ENCODE measurements at places on chromosomes 12 and 14.

GRCh38 chr14:35365130-35366055 lies 39.2 kb downstream of the NFKBIA start:
- DNase-seq: no peak

DNA sequence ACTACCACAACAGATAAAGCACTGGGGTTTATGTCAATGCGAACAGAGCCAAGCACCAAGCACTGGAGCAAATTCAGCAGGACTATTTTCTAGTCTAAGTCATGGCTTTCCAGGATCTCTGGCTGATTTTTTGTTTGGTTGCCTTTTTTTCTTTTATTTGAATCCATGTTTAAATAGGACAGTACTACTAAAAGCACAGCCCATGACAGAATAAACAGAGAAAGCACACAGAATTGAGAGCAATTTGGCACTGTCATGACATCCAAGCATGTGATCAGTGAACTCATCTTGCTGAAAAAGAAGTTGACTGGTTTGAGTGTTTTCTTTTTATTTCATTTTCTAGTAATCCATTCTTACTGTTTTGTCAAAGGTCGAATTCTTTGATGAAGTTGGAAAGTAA lies 23.1 kb upstream of the RERG start:
- DNase-seq: no peak

- DNase-seq: no peak
Measured at GRCh38 chr12:21780786-21781185, 6.3 kb upstream of the KCNJ8 start.

GRCh38 chr12:54601841-54602240 lies 13.4 kb upstream of the PPP1R1A start:
- DNase-seq: no peak

DNA sequence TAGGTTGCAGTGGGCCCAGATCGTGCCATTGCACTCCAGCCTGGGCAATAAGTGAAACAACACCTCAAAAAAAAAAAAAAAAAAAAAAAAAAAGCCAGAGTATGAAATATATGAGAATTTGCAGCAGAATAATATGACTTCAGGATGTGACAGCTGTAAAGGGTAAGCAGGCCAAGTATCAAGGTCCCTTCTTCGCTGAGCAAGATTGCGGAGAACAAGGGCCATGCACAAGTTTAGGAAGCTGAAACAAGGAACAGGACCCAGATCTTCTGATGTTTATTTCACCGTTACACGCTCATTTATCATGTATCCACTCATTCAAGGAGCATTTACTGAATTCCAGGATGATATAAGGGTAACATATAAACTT lies 659 bp upstream of the FOXJ2 start:
- DNase-seq: no peak

GRCh38 chr14:96303981-96304380 lies 48.0 kb downstream of the BDKRB1 start:
- DNase-seq: no peak

DNA sequence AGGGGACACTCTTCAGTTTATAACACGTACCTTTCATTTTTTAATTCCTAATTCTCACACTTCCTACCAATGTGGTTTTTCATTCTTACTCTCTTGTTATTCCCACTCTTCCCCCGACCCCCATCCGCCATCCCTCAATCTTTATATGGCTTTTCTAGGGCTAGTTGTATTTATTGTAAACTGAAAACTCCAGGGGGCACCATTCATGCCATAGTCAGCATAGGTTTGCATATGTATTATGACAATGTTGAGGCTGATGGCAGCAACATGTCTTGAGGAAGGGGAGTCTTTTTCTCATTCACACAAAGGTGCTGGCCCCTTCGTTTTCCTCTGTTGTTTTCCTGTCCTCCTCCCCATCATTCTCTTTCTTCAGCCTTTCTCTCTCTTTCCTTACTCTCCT lies 27.7 kb upstream of the LTA4H start:
- no peak for DNase-seq
